Stimulated activated CD8-positive, alpha-beta memory T cell treated with anti-CD3 and anti-CD28 coated beads, Interleukin-4, amount 100 ng/mL, for 4 hours (primary cell): ENCODE measurements at places on chromosomes 16 and 17.

DNA sequence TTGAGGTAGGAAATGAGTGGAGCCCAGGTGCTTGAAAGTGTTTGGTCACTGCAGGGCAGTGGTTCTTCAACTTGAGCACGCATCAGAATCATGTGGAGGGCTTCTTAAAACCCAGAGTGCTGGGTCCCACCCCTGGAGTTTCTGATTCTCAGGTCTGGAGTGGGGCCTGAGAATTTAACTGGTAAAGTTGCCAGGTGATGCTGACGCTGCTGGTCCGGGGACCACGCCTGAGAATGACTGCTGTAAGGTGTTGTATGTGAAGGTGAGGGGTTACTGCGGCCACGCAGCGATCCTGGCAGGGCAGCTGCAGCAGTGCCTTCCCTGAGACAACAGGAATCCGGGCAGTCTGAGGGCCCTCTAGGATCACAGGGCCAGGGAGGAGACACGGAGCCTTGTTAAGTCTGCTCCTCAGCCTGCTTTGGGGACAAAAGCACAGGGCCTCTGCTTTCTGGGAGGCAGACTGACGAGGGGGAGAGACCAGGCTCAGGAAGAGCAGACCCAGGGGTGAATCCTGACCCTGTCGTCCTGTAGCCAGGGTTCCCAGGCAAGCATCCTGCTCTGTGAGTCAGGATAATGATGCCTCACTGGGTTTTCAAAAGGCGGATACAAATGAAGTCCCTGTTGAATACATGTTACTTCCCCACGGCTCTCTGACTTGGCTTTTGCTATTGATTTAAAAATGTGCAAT, 16.2 kb downstream of the CCDC42 start:
- no peak for DNase-seq

GRCh38 chr16:82852388-82853008, 225.7 kb downstream of the CDH13 start:
- no peak for DNase-seq

- no peak for DNase-seq
These were observed 260.8 kb upstream of the ZFHX3 start for GRCh38 chr16:73308771-73309170.

GRCh38 chr17:67139784-67140665, 95.7 kb downstream of the CACNG1 start:
- DNase-seq = no peak

DNA sequence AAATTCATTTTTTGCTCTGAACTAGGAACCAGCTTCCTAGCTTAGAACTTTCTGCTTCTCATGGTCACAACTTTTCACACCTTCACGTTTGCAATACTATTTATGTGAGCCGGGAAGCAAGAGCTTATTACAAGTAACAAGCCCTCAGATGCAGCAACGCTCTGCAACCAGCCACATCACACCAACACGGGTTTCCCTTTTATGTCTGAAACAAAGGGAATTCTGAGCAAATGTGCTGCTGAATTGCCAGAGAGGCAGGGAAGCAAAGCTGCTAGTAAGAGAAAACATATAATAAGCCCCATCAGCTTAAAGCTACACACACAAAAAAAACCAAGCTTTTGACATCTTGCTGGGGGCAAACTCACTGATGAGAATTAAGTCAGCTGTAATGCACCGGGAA, 122.2 kb downstream of the SLC39A11 start:
- DNase-seq = no peak

GRCh38 chr16:457732-458400, 32.4 kb downstream of the RAB11FIP3 start:
- no peak for DNase-seq

DNA sequence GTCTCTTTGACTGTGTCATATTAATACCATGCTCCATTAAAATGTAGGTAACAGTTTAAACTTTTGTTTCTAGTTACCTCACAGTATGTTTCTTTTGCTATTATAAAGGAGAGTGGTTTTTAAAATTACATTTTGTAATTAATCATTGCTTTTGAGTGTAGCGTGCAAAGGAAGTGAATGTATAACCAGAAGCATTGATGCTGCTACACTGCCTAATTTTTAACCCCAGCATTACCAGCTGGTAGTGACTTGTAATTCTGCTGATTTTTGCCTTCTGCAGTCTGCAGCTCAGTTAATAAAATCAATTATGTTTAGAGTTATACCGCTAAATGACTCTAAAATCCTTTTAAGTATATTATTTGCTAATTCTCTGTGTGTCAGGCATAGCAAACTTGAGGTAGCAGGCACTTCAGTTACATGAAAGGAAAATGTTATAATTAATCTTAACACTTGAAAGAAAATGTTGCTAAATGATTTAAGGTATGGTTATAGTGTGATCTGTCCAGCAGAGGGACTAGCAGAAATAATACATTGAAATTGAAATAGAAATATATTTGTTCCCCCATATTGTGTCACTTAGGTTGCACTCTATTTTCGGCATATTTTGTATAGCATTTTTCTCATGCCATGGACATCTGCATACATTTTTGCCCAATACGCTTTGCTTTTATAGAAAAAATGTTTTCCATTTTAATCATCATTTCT, 388.5 kb downstream of the CNTNAP4 start:
- DNase-seq = no peak

DNA sequence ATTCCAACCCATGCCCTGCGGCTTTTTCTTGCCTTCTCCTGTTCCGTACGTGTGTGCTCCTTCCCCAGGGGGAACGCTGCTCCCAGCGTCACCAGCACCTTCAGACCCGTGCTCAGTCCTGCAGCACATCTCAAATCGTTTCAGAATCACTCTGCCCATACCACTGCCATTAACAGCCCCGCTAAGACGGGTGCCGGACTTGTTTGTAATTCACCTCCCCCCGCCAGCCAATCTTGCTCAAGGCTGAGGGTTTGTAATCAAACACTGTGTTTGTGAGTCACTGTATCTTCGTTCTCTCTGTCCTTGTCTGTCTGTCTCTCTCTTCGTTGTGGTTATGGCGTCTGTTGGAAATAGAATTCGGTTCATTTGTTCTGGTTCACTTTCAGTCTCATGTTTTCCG, 17.3 kb downstream of the CARD14 start:
- no peak for DNase-seq

- DNase-seq = no peak
These were observed 3.9 kb upstream of the WFIKKN1 start for GRCh38 chr16:626787-627453.

- DNase-seq = no peak
These were observed 4.2 kb downstream of the CD300LB start for GRCh38 chr17:74527081-74527480.

DNA sequence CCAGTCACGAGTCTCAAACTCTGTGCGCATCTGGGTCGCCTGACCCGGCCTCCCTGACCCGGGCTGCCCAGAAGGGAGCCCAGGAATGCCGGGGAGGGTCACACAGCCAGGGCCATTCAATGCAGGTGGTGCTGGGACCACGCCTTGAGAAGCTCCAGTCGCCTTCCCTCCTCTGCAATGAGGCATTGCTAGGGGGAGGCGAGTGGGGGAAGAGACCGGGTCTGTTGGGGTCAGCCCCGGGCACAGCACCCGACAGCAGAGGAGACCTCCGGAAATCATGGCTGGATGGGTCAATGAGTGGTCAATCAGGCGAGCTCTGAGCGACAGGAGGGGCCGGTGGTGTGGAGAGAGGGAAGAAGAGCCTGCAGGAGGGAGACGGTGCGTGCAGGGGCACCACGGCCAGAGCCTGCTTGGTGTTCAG, 13.3 kb downstream of the JPH3 start:
- DNase-seq = no peak

DNA sequence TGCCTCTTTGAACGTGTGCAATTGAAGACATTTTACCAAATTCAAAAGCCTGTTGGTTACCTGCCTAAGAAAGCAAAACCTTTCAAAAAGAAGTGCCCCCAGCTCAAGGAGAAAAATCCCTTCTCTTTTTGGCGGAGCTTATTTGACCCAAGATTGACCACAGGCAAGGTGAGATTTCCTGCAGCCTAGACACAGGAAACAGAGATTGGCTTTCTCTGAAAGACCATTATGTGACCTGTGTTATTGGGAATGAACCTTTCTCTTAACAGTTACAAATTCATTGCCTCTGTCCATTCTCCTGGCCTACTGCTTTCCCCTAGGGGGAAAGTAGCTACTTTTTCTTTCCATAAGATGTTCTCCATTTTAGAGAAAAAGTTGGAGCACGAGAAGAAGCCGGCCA, 42.1 kb upstream of the MAF start:
- no peak for DNase-seq

- DNase-seq = no peak
These were observed 316 bp downstream of the DLG4 start for GRCh38 chr17:7219229-7219811.

- no peak for DNase-seq
These were observed 6.2 kb downstream of the COL1A1 start for GRCh38 chr17:50194934-50195865.

GRCh38 chr17:43549496-43549895, 3.4 kb upstream of the ETV4 start:
- DNase-seq = no peak

DNA sequence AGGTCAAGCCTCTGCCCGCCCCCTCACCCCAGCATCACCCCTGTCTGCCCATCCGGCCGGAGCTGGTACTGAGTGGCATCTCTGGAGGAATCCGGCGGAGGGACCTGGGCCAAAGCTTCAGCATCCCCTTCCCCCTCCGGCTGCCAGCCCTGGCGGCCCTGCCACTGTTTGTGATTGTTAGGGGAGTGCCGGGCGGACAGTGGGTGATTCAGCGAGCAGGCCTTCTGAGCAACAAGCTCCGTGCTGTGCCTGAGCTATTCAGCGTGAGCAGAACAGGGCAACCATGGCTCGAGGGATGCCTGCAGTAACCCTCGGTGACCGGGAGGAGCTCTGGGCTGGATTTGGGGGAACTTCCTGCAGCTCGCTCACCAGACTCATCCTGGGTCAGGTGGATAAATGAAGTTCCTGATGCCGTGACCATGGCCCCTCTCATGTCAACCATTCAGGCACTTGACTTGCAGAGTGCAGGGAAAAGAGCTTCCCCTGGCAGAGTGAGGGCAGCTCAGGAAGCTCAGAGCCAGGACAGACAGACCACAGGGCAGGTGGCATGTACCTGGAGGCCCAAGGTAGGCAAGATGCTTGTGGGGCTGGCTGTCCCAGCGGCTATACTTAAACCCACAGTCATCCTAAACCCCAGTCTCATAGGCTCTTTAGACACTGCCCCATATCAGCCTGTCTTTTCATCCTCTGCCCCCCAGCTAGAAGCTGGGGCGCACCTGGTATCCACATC, 24.3 kb upstream of the MLKL start:
- no peak for DNase-seq

DNA sequence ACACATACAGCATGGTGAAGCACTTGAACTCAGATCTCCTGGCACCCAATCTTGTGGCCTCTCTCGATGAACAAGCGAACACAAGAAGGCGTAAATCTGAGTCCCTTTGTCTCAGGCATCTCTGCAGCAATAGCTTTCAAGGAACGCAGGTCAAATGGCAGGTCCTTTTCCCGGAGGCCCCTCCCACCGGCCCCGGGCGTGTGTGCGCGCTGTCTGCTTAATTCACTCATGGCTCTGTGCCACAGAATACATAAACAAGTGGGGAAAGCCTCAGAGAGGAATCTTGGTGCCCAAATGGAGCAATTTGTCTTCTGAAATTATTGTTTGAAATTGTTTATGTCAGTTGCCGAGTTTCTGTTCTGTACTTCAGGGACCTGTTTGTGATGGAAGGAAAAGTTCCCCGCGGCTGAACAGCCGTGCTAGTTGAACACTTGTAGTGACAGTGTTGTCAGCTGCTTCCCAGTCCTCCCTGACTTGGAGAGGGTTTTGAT, 14.8 kb downstream of the MYOCD start:
- DNase-seq = no peak

DNA sequence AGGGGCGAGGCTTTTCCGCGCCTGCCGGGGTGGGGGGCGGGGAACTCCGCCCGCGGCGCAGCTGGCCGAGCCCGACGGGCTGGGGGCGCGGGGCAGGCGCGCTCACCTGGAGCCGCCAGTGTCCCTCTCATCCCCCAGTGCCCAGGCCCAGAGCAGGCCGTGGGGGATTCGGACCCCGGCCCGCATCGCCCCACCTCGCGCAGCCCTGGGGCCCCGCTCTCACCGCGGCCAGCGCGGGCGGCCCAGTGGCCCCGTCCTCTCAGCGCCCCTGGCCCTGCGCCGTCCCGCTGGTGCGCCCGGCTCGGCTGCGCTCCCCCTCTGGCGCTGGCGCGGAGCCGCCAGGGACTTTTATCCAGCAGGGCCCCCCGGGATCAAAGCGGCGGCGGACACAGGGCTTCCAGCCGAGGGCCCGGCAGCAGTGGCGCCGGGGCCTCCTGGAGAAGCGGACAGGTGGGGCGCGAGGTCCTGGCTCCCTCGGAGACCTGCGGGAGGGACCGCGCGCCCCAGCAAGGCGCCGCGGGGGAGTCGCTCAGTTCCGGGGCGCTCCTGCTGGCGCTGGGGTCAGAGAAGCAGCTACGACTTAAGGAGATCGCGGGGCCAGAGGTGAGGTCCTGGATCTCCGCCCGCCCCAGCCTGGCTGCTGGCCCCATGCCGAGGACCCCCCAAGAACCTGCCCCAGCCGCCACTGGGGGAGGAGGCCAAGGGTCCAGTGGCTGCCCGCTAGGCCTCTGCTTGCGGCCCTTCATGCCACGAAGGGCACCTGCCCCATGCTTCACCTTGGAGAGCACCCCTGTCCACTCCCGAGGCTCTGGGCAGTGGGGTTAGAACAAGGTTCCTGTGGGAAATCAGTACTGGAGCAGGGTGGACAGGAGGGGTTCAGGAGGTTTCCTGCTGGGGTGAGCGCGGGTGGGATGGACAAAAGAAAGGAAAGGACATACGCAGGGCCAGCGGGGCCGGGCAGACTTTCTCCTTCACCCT, 823 bp upstream of the NOTUM start:
- DNase-seq = no peak

GRCh38 chr17:604765-605164, 109.9 kb downstream of the VPS53 start:
- no peak for DNase-seq

GRCh38 chr17:47254403-47254943, 846 bp downstream of the ITGB3 start:
- no peak for DNase-seq
